ENCODE measurements at places on chromosomes 4 and X.
A peak's percentile ranks its signal among the peaks of the same experiment; 100 is the strongest.

DNA sequence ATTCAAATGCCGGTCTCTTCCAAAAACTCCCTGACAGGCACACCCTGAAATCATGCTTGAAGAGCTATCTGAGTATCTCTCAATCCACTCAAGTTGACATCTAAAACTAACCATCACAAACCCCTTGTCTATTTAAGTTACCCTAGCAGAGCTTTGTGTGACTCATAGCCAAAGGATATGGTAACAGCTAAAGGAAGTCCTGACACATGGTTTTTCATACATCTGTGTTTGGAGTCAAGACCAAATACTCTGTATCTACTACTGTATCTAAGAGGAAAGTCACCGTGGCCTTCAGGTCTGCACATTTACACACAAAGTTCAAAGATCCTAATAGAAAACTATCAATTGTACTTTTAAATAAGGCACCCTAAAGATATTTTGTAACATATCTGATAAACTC is 239.6 kb upstream of the VCX start:
- DNase-seq, result no peak

GRCh38 chr4:84634961-84635360 is 52.0 kb downstream of the CDS1 start:
- DNase-seq, result no peak

GRCh38 chr4:152607178-152607577 is 71.3 kb upstream of the FBXW7 start:
- no peak for DNase-seq

DNA sequence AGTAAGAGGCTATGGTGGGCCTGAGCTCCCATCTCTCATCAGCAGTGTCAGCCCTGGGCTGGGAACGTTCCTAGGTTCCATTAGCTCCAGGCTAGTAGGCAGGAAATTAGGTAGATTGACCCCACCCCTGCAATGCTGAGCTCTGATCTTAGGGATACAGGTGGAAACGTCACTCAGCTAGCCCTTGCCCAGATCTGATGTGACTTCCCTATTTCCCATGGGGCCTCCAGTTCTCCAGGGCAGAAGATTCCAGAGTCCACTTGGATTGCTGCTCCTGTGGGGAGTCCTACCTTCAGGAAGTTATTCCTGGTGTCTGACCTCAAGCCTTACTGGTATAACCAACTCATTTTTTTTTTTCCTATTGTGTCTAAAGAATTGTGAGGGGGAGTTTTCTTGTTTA is 81.1 kb downstream of the EFNB1 start:
- DNase-seq, result no peak

- DNase-seq, result no peak
These were observed 108.8 kb upstream of the ENPEP start for GRCh38 chr4:110367156-110367555.

DNA sequence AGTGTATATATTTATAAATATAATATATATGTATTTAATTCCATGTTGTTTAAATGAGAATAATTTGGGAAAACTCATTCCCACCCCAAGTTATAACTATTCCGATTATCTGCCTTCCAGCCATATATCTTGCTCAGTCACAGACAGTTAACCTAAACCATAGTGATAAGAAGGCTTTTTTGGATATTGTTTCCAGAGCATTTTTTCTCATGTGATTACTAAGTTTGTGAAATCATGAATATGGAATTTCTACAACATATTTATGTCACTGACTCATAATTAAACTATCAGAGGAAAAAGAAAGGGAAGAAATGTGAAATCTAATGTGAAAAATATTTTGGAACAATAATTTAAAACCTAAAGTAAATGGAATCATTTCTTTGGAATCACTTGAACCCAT is 1163.5 kb upstream of the PABPC4L start:
- DNase-seq, result no peak

GRCh38 chrX:150983521-150984168 is 510 bp downstream of the HMGB3 start:
- no peak for DNase-seq

- DNase-seq, result no peak
These were observed 62.5 kb upstream of the IRF2 start for GRCh38 chr4:184536881-184537248.

- DNase-seq, result no peak
These were observed 30.1 kb downstream of the PDHA2 start for GRCh38 chr4:95869961-95870500.

- no peak for DNase-seq
These were observed 1638.8 kb upstream of the PCDH7 start for GRCh38 chr4:29081234-29081955.

DNA sequence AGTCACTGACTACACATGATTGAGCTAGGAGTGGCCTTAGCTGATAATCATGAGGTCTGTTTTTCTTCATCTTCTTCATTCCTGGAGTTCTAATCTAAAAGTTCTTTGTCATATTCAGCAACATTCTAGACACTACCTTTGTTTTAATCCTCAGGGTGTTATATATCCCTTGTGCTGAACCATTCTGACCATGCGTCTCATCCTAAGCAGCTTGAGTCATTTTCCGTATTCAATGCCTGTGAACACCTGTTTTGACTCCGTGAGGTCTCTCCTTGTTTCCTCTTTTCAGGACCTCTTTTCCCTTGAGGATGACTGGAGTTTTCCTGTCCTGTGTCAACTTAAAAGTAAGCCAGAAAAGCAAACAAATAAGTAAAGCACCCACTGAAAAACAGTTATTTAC is 597.9 kb downstream of the GBA3 start:
- DNase-seq, result no peak

GRCh38 chr4:118400356-118400755 is 47.6 kb upstream of the PRSS12 start:
- DNase-seq, result no peak

- no peak for DNase-seq
These were observed 63.7 kb upstream of the CD99 start for GRCh38 chrX:2627272-2627867.

DNA sequence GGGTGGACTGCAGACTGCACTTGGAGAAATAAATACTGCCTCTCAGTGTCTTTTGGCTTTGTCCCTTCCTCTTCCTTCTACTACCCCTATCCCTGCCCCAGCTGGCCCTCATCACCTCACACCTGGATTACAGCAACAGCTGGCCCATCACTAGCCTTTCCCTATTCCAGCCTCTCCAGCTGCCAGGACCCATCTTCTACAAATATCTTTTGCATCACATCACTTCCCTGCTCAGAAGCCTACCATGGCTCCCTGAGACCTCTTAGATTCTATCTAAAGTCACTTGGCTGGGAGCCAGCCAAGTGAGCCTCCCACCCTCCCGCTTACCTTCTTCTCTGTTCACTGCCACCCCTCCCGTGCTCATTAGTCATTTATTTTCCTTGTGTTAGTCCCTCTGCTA is 66.8 kb downstream of the TSC22D3 start:
- peak; percentile 24 for DNase-seq

GRCh38 chr4:75950213-75950815 is 9.5 kb upstream of the NAAA start:
- DNase-seq, result no peak

DNA sequence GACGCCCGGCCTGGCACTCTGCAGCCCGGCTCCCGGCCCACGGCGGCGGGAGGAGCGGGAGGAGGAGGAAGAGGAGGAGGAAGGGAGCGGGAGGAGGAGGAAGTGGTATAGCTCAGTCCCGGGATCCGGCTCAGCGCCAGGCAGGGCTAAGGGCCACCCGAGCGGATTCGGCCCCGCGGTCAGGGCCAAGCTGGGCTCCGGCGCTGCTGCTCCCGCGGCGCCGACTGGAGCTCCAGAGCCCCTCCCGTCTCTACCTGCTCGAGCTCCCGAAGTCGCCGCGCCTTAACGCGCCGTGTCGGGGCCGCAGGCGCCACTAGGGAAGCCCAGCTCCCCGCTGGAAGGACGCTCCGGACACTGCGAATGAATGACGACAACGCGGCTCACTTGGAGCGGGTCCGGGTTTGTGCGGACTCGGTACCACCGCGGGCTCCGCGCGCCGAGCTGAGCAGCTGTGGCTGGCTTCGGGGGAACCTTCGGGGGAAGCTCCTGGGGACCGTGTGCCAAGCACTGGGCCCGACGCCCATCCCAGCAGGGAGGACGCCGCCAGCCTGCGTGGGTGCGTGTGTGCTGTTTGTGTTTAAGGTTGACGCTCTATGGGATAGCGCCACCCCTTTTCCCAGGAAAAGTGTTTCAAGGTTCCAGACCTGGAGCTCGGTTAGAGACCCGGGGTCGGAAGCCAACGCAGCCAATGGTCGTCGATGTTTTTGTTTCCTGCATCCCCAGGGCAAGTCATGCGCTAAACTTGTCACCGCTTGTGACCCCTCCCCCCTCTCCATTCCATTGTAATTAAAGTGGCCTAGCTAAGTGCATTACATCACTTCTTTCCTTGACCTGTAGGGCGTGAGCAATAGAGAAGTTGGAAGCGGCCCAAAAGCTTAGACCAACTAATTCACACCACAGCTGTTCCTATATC is at the start of gene TBC1D9:
Gene TBC1D9 (minus strand): TSS at position 67 of the 913 bp plus-strand sequence. CDS start 340 bp downstream, outside the sequence.
- DNase-seq, result peak; percentile 81

GRCh38 chr4:16106956-16107355 is 23.1 kb upstream of the PROM1 start:
- DNase-seq, result no peak

DNA sequence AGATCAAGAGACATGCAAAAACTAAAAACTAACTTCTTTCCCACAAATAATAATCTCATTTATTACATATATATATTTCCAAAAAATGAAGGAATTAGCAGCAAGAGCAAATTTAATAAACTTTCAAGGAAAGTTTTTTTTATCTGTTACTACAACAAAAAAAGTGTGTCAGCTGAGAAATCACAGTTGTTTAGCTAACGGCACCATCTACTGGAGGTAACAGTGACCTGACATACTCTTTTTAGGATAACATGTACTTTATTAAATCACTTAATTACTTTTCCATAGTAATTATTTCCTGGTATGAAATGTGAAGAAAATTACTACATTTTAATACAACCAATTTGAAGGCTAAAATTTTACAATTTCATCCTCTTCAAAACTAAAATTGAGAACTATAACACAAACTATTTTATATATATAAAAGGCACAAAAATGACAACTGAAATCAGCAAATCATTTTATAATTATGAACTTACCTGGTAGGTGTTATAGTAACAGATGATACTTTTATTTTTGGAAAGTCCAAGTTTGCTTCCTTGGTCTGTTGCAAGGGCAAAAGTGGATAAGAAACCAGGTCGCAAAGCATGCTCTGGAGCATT is 9.1 kb downstream of the LAMTOR3 start:
- DNase-seq, result no peak

DNA sequence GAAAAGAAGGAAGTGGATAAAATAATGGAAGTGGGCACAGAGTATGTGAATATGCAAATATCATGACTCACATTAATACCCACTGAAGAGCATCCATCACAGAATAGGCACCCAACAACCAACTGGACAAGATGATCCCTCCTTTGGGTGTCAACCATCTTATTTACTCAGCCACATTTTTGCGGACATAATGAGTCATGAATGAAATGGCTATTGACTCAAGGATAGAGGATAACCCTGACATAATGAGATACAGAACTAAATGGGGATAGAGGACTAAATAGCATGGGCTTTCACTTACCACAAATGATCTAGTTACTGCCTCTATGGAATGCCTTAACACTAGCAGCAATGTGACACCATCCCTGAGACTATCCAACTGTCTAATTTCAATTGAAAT is 224.7 kb downstream of the ANTXR2 start:
- DNase-seq, result no peak

DNA sequence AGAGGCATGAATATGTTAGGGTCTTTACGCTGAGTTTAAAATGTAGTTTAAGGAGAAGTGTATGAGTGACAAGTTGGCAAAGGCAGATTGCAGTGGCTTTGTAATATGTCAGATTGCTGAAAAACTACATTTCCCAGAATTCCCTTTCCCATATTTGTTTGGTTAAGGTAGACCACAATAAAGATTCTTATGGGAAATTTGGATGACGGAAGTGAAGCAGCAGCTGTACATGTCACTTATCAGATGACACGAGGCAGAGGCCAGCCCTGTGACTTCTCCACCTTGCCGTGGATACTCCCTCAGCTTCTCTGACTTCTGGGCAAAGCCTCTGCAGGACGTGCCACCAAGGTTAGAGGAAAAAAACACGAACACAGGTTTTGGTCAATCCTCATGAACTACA is 229.7 kb upstream of the DKK2 start:
- no peak for DNase-seq

DNA sequence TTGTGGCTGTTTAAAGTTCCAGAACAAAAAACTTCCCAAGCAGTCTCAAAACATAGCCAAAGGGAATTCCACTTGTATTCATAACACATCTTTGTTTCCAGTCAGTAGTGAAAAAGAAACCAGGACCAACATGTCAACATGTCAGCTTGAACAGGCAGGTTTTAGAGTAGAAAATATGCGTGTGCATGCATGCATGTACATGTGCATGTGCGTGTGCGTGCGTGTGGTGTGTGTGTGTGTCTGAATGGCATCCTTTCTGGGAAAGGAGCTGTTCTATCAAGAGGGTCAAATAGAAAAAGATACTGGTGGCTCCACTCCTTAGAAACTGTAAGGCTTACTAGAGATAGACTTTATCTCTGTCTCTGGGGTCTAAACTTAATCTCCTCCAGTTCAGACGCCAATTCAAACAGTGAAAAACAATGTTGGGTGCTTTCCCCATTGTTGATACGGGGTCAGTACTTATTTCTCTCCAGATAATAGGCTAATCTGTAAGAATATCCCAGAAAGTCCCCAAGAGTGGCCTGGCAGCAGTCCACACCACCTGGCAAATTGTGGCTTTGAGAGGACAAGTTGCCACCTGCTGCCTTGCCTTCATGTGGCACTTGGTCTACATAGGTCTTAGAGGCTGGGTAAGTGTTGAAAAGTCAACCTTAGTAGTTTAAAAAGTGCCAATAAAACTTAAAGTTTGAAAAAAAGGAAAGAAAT is 110.4 kb downstream of the SCD5 start:
- DNase-seq, result no peak

GRCh38 chrX:105098812-105099211 is 121.7 kb downstream of the TEX13A start:
- no peak for DNase-seq

GRCh38 chr4:60216752-60217151 is 983.4 kb upstream of the ADGRL3 start:
- DNase-seq, result no peak

- no peak for DNase-seq
These were observed 455 bp upstream of the ABCB7 start for GRCh38 chrX:75156531-75156945.

DNA sequence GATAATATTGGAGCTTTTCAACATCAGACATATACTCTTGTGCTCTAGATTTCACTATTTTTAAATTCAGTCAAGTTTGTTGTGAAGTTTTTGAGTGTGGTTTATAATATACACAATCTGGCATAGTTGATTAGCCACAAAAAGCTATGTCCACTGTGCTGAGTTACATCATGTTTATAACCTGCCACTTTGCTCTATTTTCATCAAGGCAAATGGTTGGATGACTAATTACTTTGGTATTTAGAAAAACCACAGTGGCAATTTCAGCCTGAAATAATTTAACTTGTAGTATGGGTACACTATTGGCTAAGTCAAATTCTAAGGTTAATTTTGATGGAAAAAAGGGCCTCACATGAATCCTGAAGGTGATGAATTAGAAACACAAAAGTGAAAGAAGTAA is 262.6 kb downstream of the C4orf33 start:
- DNase-seq, result no peak

- no peak for DNase-seq
These were observed 124.6 kb upstream of the ACSL4 start for GRCh38 chrX:109857584-109858228.
